D721Med (cell line): ENCODE measurements at places on chromosomes 11 and 22.

GRCh38 chr11:92735039-92735438 lies 234.4 kb upstream of the MTNR1B start:
- no peak for DNase-seq

DNA sequence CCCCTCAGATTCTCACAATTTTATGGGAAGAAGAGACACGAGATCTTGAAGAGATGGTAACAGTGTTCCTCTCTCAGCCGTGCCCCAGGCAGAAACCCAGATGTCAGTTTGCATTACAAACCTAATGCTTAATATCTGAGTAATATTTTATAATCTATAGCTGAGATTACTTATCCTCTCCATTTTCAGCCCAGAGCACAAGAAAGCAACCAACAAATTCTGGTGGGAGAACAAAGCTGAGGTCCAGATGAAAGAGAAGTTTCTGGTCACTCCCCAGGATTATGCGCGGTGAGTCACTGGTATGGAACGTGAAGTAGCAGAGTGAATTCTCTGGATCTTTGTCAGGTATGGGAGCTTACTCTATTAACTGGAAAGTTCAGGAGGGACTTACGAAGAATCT lies 884 bp downstream of the CENATAC start:
- DNase-seq: no peak

GRCh38 chr11:43576803-43577521 lies 103.6 kb upstream of the HSD17B12 start:
- DNase-seq: no peak

DNA sequence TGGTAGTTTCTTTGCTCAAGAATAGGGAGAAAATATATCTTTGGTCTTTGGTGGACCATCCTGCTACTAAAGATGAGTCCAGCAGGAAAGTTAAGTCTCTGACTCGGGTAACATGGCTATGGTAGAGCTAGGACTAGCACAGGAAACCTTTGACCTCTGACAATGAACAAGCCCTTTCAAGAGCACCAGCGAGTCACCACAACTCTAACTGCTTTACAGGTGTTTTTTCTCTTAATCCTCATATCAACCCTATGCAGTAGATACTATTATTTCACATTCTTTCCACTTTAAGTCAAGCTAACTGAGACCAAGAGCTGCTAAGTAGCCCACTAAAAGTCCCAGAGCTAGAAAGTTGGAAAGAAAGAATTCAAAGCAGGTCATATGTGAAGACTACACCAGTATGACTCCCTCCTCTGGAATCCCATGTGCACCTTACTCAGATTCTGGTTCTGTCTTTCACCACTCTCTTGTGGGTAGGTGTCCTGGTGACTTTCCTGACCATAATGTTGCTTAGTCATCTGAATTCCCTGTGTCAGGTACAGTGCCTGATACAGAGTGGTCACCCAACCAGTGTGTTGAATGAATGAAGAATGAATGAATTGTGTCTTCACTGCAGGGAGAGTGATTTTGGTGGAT lies 53.8 kb upstream of the ME3 start:
- DNase-seq: no peak

DNA sequence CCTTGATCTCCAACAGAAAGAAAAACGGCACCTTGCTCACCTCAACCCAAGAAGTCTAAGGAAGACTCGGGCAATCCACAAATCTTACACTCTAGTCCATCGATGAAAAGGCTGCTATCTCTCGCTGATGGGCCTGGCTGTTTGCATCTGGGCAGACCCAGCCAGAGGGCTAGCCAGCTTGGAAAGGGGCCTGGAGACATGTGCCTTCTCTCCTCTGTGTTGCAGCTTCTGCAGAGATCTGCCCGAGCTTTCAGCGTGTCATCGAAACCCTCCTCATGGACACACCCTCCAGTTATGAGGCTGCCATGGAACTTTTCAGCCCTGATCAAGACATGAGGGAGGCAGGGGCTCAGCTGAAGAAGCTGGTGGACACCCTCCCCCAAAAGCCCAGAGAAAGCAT lies 3.2 kb downstream of the SCGB1A1 start:
- DNase-seq: no peak

DNA sequence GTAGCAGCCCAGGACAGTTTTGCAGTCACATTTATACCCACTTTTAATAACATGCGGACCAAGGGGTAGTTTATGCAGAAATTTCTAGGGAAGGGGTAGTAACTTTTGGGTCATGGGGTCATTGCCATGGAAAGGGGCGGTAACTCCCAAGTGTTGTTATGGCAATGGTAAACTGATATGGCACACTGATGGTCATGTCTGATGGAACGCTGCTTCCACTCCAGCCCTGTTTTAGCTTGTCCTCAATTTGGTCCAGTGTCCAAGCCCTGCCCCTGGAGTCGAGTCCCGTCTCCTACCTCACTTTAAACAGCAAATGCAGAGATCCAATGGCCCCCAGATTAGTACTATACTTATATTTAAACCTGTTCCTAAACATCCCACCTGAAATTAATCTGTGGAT lies 11.2 kb upstream of the SEC14L4 start:
- no peak for DNase-seq

GRCh38 chr11:122440811-122441665 lies 214.5 kb upstream of the UBASH3B start:
- no peak for DNase-seq

DNA sequence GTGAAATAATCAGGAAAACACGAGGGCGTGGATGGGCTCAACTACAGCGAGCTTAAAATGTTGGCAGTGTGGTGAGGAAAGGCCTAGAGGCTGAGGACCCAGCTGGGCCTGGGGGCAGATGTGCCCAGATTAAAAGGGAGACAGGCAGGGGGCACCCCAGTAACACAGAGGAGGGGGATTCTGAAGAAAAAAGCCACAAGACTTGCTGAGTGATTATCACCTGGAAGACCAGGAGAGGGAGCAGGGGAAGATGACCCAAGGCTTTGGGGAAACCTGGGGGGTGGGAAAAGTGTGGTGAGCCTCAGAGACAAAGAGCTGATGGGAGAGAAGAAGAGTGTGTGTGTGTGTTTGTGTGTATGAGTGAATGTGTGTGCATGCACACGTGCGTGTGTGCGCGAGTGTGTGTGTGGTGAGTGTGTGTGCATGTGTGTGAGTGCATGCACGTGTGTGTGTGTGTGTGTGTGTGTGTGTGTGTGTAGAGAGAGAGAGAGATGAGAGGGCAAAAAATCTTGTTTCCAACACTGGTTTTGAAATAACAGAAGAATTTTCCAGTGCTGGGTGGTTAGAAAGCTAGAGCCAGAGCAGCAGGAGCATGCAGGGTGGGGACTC lies 500.5 kb downstream of the BUD13 start:
- DNase-seq: no peak

DNA sequence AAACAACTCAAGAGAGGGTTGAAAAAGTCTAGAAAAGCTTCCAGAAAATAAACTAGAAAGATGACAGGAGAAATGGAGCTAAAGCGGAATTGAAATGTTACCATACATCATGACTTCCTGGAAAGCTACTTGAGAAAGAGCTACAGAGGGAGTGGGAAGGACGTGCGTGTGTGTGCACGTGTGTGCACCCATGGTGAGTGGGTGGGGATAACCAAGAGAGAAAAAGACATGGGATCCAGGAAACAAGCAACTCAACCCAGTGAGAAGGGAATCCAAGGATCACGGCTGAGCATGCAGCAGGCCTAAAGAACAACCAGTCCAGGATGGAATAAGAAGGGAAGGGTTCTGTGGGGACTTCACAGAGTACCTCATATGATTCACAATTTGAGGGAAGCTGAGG lies 21.6 kb downstream of the APOL1 start:
- DNase-seq: no peak

DNA sequence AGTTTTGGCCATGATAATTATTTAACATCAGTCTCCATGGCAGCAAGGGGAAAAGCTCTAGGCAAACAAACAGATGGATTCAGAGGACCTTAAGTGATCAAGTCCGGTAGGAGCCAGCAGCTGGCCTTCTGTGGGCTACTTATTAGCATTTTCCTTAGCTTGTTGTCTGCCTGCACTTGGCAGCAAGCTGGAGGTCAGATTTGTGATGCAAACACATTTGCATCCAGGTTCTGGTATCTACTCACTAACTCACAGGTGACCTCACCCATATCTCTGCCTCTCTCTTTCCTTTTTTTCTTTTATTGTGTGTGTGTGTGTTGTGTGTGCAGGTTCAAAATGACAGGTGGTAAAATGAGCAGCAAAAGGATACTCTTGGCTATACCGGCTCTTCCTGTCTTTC lies 32.3 kb downstream of the ARHGAP42 start:
- no peak for DNase-seq

- DNase-seq: no peak
These were observed 14.4 kb upstream of the KLHL35 start for GRCh38 chr11:75447415-75447814.

GRCh38 chr11:121669422-121669821 lies 216.7 kb upstream of the SORL1-AS1 start:
- DNase-seq: no peak

DNA sequence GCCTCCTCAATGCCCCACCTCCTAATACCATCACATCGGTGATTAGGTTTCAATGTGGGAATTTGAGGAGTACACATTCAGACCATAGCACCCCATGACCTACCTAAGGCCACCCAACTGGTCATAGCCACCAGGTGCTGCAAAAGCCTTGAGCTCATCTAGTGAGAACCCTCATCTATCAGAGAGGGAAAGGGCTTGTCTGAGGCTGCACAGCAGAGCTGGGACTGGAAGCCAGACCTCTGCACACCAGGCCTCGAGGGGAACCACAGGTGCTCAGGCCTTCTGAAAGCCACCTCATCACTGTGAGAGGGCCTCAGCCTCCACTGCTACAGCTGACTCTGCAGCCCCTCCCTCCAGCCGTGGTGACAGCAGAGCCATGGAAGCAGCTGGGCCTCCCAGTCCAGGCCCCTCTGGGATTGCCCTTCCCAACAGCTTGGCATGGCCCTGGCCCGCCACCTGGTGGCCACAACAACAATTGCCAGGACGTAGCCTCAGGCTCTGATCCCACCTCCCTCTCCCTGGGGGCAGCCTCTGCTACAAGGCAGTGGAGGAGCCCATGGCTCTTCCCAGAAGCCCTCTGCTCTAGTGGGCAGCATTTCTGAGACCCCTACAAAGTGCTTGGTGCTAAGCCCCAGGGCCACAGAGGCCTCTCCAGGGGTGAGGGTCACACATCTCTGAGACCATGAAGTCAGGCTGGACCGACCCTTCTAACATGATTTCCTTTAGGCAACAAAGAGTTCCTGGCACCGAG lies 41.0 kb upstream of the PRDM11 start:
- DNase-seq: peak; percentile 89

- no peak for DNase-seq
These were observed 252.3 kb upstream of the SESN3 start for GRCh38 chr11:95483339-95483738.

- DNase-seq: no peak
These were observed 600 bp downstream of the FCHSD2 start for GRCh38 chr11:73141309-73142127.

- DNase-seq: no peak
These were observed 8.6 kb upstream of the APOBEC3B start for GRCh38 chr22:38973289-38974169.

DNA sequence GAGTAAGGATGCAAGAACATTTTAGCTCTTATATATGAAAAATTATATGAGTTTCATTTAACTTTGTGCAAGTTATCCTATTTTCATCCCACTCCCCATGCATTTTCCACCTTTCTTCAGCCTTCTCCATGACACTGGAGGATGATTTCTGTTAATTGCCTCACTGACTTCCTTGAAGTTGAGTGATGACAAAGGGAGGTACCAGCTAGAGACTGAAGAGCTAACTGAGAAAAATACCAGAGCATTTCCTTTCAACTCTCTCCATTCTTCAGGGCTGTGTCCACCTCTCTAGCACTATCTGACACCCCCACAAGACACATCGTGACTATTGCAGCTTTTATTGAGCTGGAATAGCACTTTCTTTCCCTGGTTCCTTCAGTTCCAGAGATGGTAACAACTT lies 711.6 kb upstream of the LRRC4C start:
- DNase-seq: no peak

DNA sequence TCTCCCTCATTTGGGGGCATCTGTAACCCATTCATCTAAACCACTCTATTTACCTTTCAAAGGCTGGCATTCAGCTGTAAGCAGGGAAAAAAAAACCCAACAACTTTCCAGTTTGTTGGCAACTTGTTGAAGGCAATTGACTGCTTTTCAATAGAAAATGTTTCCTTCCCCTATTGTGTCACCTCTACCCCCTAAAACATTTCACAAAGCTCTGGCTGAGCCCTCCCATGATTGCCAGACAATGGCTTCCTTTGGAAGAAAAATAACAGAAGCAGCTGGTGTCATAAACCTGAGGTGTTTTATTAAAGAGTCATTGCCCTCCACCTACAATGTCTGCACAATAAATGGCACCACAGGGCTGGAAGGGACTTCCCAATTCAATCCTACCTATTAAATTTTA lies 22.1 kb upstream of the PSMA1 start:
- no peak for DNase-seq

DNA sequence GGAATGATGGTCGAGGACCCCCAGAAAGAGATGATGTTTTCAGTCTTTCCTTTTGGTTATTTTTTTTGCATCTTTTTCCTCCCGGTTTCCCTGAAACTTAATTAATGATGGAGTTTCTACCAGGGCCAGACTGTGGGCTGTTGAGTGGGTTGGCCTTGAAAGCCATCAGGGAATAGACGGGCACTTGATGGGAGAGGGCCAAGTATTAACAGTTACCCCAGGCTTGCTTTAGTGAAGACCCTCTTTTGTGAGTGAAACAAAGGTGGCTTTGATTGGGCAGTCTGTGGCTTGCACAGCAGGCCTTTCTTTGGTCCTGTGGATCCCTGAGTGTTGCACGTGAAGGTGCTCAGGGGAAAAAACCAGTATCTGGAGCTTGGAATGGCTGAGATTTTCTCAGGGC lies 56.9 kb downstream of the AMOTL1 start:
- DNase-seq: no peak

- no peak for DNase-seq
These were observed 41.6 kb downstream of the EXT2 start for GRCh38 chr11:44137057-44137456.
